ENCODE measurements at places on chromosomes 3 and 15. TPM values are rescaled to one million over a fixed set of nuclear protein-coding genes. Genes with fewer than 3 reads are reported as not detected.

The CCR2 gene
- total RNA-seq, result not detected

The CDHR4 gene
- 0.10 TPM for total RNA-seq

The FRMD4B gene
- 5.1 TPM for total RNA-seq

The JMJD7 gene
- total RNA-seq, result 7.6 TPM

The MOBP gene
- total RNA-seq, result not detected

The CAMKV gene
- 0.20 TPM for total RNA-seq

The GNAT1 gene
- not detected for total RNA-seq

The CA12 gene
- 4.8 TPM for total RNA-seq

The HRH1 gene
- total RNA-seq, result 5.5 TPM

The RASGRF1 gene
- not detected for total RNA-seq

The POLQ gene
- 7.4 TPM for total RNA-seq

The GOLGA6L24 gene
- total RNA-seq, result not detected

The TLR9 gene
- not detected for total RNA-seq

The OIP5 gene
- total RNA-seq, result 27.5 TPM

The ZNF385D gene
- total RNA-seq, result 0.44 TPM

The MAP3K13 gene
- total RNA-seq, result 15.1 TPM
